ENCODE measurements at places on chromosomes 11 and 22. TPM values are rescaled to one million over a fixed set of nuclear protein-coding genes. Genes with fewer than 3 reads are reported as not detected.

DNA sequence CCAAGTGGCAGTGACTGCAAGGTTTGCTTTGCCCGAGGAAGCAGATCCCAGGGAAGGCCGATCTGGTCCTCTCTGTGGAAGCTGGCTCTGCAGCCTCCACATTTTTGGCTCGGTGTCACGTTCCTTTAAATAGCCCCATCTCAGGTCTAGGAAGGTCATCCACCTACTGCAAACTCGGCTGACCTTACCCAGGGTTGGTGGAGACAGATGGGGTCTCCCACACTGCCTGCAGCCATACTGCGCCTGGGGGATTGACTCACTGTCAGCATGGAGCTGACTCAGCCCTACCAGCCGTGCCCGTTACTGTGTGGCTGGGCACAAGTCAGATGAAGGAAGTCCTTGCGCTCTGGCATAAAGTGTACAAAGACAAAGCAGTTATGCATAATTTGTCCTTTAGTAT lies 16.9 kb downstream of the CDPF1 start:
- no peak for DNase-seq

- DNase-seq = no peak
Measured at GRCh38 chr11:95891423-95892170, 32.3 kb downstream of the MTMR2 start.

- no peak for DNase-seq
Measured at GRCh38 chr11:57290288-57290687, 34.5 kb downstream of the TNKS1BP1 start.

- no peak for DNase-seq
Measured at GRCh38 chr11:7551571-7551970, 37.8 kb downstream of the PPFIBP2 start.

DNA sequence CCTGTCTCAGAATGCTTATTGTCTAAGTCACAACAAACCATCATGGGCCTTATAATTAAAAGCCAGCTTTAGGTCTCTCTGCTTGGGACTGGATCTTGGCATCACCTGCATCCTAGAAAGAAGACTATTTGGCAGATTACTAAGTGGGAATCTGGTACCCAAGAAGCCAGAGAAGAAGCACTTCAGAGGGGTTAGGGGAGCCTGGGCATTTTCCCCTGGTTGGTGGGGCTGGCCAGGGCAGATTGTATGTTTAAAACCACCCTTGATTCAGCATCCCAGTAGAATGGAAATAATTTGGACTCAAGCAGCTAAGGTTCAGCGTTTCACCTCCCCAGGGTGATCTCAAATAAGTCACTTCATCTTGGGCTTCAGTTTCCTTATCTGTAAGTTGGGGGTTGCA lies 193.7 kb downstream of the MIAT start:
- DNase-seq = no peak

DNA sequence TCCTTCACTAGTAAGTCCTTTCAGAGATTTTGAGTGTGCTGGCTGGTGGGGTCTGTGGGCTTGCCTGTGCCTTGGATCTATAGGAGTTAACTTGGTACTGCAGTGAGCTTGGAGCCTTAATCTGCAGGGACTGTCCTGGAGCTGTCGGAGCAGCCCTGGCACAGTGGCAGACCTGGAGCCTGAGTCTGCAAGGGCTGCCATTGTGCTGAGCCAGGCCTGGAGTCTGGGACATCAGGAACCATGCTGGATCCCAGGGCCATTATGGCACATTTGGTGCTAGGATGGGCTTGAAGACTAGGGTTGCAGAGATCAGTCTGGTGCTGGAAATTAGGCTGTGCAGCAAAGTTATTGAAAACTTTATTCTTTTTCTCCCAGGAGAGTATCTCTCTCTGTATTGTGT lies 665.4 kb downstream of the METTL15 start:
- no peak for DNase-seq

DNA sequence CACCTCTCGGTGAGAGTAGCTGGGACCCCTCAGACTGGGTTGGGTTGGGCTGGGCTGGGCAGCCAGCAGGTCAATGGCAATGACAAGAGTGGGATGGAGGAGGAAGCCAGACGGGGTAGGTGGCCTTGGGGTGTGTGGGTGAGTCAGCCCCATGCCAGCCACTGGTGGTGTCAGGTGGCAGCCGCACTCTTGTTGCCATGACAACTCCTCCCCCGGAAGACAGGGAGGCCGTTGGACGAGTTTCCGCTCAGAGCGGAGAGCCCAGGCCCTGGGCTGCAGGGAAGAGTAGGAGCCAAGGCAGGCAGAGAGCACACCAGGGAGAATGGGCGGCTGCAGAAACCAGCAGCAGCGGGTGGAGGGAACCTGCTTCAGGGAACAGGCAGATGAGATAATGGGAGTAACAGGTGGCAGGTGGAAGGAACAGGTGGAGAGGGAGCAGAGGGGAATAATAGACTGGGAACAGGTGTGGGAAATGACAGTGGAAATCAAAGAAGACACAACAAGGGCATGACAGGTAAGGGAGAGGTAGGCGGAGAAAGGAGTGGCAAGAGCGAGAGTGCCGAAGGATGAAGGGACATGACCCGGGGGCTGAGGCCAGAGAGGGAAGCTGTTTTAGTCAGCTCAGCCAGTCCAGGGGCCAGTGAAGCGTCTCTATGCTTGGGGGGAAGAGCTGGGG lies 8.7 kb downstream of the SPTBN2 start:
- peak; percentile 58 for DNase-seq

DNA sequence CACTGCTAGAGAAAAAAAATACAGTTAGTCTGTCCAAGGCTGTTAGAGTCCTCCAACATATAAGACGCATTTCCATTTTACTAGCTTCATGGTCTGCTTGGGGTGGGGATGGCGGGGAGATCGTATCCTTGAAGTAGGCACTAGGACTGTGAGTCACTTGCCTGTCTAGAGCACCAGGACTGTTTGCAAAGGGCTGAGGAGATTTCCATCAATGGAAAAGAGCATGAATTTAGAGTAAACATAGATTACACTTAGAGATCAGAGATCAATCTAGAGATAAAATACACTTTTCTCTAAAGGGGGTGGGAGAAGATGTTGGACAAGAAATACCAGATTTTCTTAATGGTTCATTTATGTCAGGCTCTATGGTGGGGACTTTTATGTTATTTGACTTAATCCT lies 1.7 kb upstream of the MS4A7 start:
- DNase-seq = no peak

Gene BACE1-AS
- 8.0 TPM for total RNA-seq

Gene RAB39A
- not detected for total RNA-seq

Gene ABTB2
- total RNA-seq = 0.97 TPM

Gene EFCAB6
- 0.37 TPM for total RNA-seq

Gene SGSM1
- total RNA-seq = 1.1 TPM

GRCh38 chr11:31560842-31561476 lies 51.4 kb downstream of the ELP4 start:
- no peak for DNase-seq

- DNase-seq = peak; percentile 34
Measured at GRCh38 chr22:19717181-19717580, 2.9 kb downstream of the SEPTIN5 start.

DNA sequence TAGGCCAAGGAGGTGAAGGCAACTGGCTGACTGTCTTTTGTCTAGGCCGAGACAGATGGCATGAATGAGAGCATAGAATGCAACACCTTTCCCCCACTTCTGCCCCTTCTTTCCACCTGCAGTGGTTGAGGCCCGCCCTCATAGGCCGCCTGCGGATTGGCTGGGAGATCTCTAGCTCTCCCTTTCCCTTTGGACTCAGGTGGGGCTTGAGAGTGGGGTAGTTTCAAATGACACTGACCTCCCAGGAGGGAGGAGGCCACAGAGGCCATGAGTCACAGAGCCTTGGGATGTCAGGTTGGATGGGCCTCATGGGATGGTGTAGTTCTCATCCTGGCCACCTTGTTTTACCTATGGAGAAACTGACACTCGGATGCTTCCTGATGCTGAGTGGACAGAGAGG lies 9.1 kb downstream of the MICAL2 start:
- no peak for DNase-seq

DNA sequence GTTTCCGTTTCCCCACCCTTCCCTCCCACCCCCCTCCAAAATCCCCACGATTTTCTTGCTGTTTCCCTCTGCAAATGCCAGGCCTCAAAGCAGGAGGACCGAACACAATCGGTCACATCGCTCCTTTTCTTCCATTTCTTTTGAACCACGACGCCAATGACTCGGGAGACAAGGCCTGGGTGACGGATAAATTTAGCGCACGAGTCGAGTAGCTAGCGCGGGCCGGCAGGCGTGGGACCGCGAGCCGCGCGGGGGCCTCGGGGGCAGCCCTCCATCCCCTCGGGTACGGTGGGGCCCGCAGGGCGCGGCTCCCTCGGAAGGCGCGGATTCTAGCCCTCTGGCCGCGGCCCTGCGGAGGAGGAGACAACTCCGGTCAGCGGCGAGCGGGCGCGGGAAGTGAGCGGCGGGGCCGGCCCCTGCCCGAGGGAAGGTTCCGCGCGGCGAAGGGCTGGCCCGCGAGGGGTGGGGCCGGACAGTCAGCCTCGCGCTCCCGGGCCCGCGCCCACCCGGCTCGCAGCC lies 414 bp downstream of the JOSD1 start:
- no peak for DNase-seq

Gene PIH1D2
- not detected for total RNA-seq

Gene RAG1
- 0.34 TPM for total RNA-seq

DNA sequence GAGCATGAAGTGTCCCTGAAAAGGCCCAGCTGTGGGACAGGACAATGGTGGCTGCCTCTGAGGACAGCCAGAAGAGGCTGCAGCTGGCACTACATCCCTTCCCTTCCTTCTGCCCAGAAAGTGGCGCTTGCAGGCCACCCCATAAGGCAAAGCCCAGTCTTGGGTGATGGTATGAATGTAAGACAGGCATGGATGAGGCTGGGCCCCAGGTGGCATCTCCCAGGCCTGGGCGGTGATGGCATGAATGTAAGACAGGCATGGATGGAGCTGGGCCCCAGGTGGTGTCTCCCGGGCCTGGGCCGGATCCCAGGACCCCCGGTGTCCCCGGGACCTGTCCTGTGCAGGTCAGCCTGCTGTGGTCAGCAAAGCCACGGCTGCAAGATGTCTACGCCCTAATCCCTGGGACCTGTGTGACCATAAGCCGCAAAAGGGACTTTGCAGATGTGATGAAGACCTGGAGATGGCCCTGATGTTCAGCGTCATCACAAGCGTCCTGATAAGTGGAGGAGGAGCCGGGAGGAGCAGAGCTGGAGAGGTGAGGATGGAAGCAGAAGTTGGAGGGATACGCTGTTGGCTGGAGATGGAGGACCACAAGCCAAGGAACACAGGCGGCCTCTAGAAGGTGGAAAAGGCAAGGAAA lies 181.1 kb downstream of the CTTN start:
- DNase-seq = no peak

Gene MCHR1
- not detected for total RNA-seq

- no peak for DNase-seq
Measured at GRCh38 chr11:28627690-28628255, 519.6 kb downstream of the METTL15 start.

Gene SLC36A4
- 9.5 TPM for total RNA-seq

Measured in activated naive CD8-positive, alpha-beta T cell treated with anti-CD3 and anti-CD28 coated beads, Interleukin-2, amount 10 ng/mL, durations not matched to agents 7 days and 5 days (primary cell).